ENCODE measurements at places on chromosomes 4 and X. TPM values are rescaled to one million over a fixed set of nuclear protein-coding genes. Genes with fewer than 3 reads are reported as not detected.
A peak's percentile ranks its signal among the peaks of the same experiment; 100 is the strongest.

DNA sequence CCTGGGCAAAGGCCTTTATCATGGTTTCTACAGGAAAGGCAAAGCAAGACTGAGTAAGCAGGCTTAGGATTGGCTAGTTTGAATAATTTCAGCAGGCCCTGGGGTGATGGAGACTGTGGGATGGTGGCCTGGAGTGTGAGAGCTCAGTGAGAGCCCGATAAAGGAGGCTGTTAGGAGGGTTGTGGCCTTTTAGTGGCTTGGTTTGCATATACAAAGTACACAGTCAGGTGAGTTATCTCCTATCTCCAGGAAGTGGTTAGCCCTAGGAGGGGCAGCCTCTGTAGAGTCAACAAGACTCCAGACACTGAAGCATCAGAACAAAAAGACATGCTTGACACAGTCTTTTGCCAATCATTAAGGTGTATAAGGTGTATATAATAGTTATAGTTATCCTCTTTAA lies 157.2 kb downstream of the CFAP299 start:
- DNase-seq: no peak

- no peak for DNase-seq
Measured at GRCh38 chr4:108556588-108557200, 63.7 kb upstream of the RPL34 start.

DNA sequence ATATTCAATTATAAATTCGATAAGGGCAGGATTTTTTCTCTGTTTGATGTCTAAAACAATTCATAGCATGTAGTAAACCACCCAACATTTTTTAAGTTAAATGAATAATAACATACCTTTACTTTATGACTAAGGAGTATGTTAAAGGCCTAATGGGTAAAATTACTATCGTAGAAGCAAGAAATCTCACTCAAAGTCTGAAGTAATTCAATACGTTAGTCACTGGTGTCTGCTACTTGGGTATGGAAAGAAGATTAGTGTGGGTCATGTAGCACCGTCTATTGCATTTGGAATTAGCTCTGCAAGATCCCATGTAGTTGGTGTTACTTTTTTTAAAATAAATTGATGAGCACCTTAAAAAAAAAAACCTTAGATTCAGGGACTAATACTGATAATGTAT lies 374.5 kb downstream of the GRID2 start:
- DNase-seq: no peak

DNA sequence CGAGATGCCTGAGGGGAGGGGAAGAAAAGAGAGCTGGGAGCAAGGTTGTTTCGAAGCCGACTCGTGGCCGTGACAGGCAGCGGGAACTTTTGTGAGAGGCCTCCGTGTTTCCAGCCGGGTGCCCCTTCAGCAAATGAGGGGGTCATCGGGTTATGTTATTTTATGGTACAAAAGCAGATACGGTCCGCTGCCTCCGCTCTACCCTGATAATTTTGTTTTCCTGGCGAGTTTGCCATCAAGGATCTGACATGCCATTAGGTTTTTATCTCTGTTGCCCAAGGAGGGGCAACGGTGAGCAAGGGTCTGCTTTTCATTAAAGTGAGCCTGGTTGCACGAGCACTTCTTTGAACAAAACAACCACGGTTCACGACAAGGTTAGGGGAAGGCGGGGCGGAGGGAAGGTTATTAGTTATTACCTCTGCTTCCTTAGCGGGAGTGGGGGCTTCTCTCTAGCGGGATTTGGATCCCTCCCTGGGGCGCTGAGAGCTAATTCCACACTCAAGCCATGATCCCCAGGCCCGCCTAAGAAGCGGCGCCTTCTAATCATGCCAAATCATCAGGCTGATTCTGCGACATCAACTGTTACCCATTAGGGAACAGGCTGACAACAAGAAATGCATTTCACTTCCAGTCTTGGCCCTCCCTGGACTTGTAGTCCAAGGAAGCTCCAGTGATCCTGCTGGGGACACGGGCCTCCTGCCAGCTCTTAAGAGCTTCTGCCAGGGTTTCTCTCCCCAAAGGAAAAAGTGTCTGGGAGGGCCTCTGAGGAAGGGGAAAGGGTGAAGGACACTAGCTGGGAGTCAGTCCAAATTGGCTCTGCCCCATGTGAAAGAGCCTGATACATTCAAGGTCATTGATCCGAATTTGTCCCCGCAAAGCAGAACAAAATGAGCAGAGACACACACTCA lies 617.7 kb downstream of the MID1IP1 start:
- peak; percentile 49 for DNase-seq

PHOX2B gene
- total RNA-seq: not detected

TAF7L gene
- 0.82 TPM for total RNA-seq

All from tongue (tissue), 3 donors.